ENCODE measurements at places on chromosomes 11 and 22.

- no peak for DNase-seq
Measured at GRCh38 chr22:18088825-18089568, 11.2 kb downstream of the PEX26 start.

- no peak for DNase-seq
Measured at GRCh38 chr11:14411818-14412217, 52.8 kb upstream of the RRAS2 start.

DNA sequence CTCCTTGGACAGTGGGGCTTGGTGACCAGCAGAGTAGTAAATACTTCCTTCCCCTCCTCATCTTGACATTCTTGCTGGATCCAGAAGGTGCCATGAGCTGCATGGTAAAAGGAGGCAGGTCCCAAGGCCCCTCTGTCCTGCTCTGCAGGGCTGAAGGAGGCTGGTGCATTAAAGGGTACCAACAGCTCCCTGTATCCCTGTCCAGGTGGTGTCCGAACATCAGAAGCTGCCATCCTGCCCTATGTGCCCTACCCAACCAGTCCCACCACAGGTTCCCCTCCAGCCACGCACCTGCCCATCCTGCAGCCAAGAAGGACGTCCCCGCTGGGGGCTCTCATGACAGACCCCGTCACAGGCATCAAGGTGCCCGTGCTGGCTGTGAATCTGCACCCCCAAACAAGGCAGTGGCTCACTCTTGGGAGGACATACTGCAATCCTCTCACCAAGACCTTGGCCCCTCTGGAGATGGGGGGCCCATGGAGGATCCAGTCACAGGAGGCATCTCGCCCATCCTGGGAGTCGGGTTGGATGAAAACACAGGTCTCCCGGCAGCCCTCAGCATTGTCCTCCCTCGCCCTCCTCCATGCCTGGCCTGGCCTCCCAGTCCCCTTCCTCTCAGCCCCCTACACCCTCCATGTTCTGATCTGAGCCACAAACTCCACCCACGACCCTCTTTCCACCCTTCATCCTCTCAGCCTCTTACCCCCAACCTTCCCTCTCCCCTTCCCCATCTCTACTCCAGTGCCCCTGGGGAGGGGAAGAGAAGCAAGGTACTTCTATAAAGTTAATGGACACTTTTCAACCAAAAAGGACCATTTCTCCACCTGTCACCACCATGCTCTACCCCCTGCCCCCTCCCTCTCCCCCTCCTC, 55.1 kb downstream of the BTG4 start:
- DNase-seq = no peak

GRCh38 chr22:40414838-40415505, 44.6 kb downstream of the SGSM3 start:
- no peak for DNase-seq

DNA sequence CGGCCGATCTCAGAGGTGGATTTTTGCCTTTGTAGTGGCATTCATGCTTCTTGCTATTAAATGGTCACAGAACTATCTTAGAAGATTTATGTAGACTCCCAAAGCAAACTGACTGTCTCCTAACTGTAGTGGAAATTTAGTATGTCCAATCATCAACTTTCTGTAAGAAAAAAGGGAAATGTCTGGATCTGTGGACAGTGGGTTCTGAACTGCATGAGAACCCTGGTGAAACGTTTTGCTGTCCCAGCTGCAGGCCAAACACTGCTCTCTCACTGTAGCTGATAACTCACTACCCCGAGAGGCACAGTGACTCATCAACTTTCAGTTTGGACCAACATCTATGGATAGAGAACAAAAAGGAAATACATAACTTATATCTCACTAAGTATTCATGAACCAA, 387.1 kb downstream of the SOX6 start:
- no peak for DNase-seq

DNA sequence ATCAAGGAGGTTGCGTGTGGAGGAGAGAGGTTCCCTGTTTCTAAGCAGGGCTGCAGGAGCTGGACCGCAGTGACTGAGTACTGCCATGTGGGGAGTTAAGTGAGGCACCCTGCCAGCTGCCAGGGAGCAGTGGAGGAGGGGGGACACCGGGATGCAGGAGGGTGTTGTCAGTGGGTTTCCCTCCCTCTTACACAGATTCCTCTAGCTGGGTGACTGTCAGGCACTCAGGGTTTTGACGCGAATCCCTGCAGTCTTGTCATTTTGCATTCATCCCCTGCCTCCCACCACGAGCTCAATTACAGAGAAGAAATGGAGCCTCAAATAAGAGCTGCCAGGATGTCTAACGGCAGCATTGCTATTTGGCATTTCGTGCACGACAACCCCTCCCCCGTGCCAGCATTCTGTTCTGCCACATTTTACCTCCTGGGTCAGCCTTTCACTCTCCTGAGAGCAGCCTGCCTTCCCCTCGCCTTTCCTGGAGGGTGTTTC, 119.8 kb upstream of the SORL1-AS1 start:
- DNase-seq = no peak

DNA sequence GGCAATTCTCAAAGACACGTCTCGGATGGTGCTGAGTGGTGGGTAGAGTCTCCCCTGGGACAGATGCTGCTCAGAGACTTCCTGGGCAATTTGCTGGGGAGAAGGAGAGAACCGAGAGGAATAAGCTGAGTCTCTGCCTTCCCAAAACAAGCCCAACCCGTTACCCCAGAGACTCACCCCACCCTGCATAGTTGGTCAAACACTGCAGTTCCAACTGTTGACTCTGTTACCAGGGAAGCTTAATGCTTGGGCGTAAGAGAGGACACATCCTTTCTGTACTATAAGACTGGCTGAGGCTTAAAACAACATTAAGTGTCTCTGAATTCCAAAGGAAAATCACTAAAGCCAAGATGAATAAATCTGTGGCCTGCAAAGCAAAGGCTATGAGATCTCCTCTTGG, 68.1 kb downstream of the CCDC81 start:
- no peak for DNase-seq
